Left renal cortex interstitium (tissue), 4 donors: ENCODE measurements at places on chromosomes 6 and 20. TPM values are rescaled to one million over a fixed set of nuclear protein-coding genes. Genes with fewer than 3 reads are reported as not detected.

Gene CDS2
- polyA plus RNA-seq = 32.1 TPM

Gene RRBP1
- 121 TPM for polyA plus RNA-seq

GRCh38 chr6:44789061-44789460 is 401.6 kb downstream of the CDC5L start:
- DNase-seq = no peak

DNA sequence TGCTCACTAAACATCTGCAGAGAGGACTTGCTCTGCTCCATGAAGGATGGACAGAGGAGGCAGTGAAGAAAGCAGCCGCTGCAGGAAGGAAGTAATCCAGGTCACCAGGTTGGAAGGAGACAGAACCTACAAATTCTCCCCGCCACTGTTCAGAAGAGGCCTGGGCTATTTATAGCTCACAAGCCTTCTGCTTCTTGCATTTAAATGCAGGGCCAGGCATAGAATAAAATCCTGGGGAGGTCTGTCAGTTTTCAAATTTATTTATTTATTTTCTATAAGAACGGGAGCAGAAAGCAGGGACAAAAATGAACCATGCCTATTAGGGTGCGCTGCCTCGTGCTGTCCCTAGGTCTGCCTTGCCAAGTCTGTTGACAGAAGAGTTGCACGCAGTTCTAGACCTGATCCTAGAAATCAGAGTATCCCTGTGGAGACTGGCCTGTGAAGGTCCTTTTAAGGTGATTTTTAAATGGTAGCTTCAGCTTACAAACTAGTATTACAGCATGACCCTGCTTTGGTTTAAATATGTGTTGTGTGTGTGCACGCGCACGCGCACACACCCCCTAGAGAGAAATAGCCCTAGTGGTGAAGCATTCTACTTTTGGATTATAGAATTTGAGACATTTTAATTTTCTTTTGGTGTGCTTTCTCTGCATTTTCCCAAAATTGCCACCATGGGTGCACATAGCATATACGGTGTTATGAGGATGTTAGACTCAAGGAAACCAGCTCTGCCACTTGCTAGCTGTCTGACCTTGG is 19.5 kb downstream of the RIMS4 start:
- DNase-seq = no peak

- no peak for DNase-seq
Measured at GRCh38 chr6:72890671-72891070, 268.8 kb downstream of the KCNQ5 start.

- DNase-seq = no peak
Measured at GRCh38 chr6:13715444-13715883, 3.8 kb upstream of the RANBP9 start.

GRCh38 chr20:6055161-6055783 is 1.4 kb upstream of the LRRN4 start:
- DNase-seq = no peak

GRCh38 chr6:91483415-91484105 is 896.7 kb upstream of the MAP3K7 start:
- no peak for DNase-seq

DNA sequence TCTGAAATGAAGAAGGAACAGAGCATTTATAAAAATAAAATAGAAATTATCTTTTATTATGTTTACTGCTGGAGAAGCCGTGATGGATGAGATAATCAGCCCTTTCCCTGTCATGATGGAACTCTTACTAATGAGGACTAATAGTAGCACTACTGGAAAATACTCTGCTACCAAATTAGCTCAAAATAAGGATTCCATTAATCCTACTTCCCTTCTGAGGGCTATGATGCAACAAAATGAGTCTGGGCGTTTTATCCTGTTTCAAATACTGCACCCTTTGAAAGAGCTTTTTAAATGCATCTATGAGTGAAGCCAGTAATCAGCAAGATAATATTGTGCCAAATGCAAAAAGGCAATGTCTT is 59.3 kb upstream of the CARMIL1 start:
- DNase-seq = no peak

- no peak for DNase-seq
Measured at GRCh38 chr20:13396022-13396421, 174.9 kb downstream of the ISM1 start.

GRCh38 chr6:154921482-154921881 is 73.6 kb upstream of the TIAM2 start:
- DNase-seq = no peak

DNA sequence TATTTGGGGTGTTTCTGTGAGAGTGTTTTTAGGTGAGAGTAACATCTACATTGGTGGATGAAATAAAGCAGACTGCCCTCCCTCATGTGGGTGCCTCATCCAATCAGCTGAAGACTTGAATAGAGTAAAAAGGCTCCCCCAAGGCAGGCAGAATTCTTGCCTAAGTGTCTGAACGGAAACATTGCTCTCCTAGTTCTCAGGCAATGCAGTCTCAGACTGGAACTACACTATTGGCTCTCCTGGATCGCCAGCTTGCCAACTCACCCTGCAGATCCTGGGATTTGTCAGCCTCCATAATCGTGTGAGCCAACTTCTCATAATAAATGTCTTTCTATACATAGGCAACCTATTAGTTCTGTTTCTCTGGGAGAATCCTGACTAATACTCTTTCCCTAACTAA is 5.5 kb upstream of the TMEM170B start:
- DNase-seq = no peak

DNA sequence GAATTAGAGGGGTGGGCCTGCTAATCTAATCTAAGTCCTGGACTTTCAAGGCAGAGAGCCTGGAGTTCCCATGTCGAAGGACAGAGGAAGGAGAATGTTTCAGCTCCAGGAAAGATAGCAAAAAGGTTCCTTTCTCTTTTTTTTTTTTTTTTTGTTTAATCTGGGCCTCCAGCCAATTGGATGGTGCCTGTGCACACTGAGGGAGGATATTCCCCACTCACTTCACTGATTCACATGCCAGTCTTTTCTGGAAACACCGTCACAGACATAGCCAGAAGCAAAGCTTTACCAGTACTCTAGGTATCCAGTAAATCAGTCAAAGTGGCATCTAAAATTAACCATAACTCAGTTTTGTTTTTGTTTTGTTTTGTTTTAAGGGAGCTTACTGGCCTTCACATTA is 721.1 kb downstream of the TENT5A start:
- no peak for DNase-seq

- DNase-seq = no peak
Measured at GRCh38 chr20:41119614-41120561, 17.5 kb upstream of the PLCG1 start.

GRCh38 chr6:108163644-108164542 is 1.9 kb upstream of the NR2E1 start:
- DNase-seq = no peak

GRCh38 chr20:17992224-17992637 is 23.4 kb downstream of the MGME1 start:
- DNase-seq = no peak

- DNase-seq = no peak
Measured at GRCh38 chr6:35391240-35391968, 49.0 kb downstream of the PPARD start.

GRCh38 chr6:56695702-56696101 is 53.0 kb upstream of the DST start:
- DNase-seq = no peak
